Kidney (tissue), 22 donors: ENCODE measurements at places on chromosomes 4 and X. TPM values are rescaled to one million over a fixed set of nuclear protein-coding genes. Genes with fewer than 3 reads are reported as not detected.
A peak's percentile ranks its signal among the peaks of the same experiment; 100 is the strongest.

- no peak for DNase-seq
These were observed 66.1 kb downstream of the RBMX2 start for GRCh38 chrX:130467936-130468335.

DNA sequence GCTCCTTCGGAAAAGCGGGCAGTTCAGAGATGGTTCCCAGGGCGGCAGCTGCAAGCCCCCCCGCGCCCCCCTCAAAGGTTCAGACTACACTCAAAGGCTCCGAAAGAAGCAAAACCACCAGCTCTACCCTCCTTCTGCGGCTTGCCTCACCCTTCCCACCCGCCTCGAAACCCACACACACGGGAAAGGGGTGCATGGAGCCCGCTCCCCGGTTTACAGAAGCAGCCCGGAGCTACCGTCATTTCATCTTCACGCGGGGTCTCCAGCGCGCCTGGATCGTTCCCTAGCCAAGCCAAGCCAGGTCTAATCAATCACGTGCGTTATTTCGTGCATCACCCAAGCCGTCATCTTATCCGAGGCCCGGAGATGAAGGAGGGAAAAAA, 1.2 kb downstream of the NLGN4X start:
- peak; percentile 19 for DNase-seq

PDZD4 gene
- 7.0 TPM for total RNA-seq

- DNase-seq, result peak; percentile 66
These were observed 219.2 kb downstream of the MAML3 start for GRCh38 chr4:139934708-139935195.

DNA sequence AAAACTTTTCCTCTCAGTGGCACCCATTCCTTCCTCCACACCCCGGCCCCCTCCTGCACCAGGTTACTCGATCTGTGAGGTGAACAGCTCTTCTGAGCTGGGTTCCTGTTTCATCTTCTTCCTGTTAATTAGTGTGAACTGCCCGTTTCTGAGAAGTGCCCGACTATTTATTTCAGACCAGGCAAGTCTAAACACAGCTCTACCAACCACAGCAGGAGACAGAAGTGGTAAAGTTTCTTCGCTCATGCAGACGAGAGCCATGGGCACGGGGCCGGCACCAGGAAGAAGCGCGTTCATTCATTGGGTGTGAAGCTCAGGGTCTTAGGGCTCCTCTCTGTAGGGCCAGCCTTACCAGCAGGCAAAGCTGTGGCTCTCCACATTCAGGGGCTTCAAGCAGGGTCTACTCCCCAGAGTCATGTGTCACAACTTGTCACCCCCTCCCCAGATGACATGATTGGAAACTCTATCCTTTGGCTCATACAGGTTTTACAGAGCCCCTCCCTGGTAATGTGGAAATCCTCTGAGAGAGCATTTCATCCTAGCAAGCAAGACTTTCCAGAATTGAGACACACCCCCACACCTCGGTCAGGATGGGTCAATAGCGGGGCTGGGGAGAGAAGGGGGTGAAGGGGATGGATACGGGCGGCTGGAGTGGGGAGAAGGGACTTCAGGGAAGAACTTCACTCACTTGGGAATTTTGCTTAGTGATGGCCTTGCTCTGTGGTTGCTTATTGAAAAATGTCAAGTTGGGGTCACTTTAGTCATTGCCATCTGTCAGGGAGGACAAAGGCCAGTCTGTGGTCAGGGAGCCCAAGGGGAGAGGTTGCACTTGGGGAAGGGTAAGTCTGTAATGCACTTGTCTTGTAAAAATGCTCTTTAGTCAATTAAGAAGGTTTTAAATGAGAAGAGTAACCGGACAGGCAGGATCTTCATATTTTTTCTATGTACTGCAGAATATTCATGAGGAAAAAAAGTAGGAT, 121.6 kb upstream of the TRIM2 start:
- peak; percentile 5 for DNase-seq

GRCh38 chrX:9912351-9913145, 54.6 kb upstream of the CLDN34 start:
- peak; percentile 71 for DNase-seq

- no peak for DNase-seq
These were observed 39.9 kb downstream of the APBB2 start for GRCh38 chr4:41174444-41174843.

GRCh38 chr4:182105416-182105815, 137.8 kb upstream of the TENM3 start:
- no peak for DNase-seq

PABPC1L2B gene
- not detected for total RNA-seq

XPNPEP2 gene
- 2.0 TPM for total RNA-seq

GRCh38 chr4:141244419-141244818, 23.7 kb downstream of the ZNF330 start:
- no peak for DNase-seq
